Kidney (tissue), 22 donors: ENCODE measurements at places on chromosomes 12 and 14.
A peak's percentile ranks its signal among the peaks of the same experiment; 100 is the strongest.

DNA sequence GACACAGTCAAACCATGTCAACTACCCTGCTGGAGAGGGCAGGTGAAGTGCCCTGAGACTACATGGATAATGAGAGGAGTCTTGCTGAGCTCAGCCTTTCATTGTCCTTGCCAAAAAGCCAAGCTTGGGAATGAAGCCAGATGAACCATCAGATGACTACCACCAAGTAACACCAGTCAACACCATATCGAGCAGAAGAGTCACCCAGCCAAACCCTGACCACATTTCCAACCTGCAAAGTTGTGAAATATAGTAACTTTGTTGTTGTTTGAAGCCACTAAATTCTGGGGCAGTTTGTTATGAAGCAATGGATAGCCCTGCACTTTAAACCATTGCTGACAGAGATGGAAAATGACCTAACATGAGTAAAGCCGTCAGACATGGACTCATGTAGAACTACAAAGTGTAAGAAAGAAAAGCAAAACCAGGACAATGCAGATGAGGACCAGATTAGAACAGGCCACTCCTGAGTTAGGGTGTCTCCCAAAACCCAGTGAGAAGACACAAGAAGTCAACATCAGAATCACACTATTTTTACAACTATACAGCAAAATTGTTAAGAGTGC lies 12.5 kb upstream of the CRADD start:
- DNase-seq, result no peak

DNA sequence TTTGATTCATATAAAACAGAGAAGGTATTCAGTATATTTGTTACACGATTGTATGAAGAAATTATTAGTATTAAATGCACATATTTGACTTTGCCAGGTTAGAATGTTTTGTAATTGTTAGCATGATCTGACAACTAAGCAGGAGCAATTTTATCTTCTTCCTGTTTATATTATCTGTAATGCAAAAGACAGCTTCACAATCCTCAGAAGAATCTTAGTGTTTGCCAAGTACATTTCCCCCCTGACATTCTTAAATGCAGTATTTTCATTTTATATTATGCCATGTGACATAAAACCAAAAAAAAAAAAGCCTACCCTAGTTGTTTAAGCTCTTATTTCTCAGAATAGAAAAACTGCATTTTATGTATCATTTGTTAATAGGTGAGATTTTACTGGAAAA lies 469.4 kb downstream of the FOXG1 start:
- DNase-seq, result no peak

- DNase-seq, result peak; percentile 69
Observed at GRCh38 chr14:97218691-97219430, 421.7 kb downstream of the VRK1 start.

- no peak for DNase-seq
Observed at GRCh38 chr14:29310210-29310609, 543.6 kb downstream of the FOXG1 start.

GRCh38 chr14:91059576-91060350 lies 678 bp downstream of the RPS6KA5 start:
- DNase-seq, result peak; percentile 88

- peak; percentile 87 for DNase-seq
Observed at GRCh38 chr14:102593061-102593824, 794 bp downstream of the RCOR1 start.

GRCh38 chr12:1313906-1314305 lies 280.5 kb downstream of the FBXL14 start:
- no peak for DNase-seq

- DNase-seq, result peak; percentile 67
Observed at GRCh38 chr14:33364466-33364865, 425.8 kb downstream of the NPAS3 start.

DNA sequence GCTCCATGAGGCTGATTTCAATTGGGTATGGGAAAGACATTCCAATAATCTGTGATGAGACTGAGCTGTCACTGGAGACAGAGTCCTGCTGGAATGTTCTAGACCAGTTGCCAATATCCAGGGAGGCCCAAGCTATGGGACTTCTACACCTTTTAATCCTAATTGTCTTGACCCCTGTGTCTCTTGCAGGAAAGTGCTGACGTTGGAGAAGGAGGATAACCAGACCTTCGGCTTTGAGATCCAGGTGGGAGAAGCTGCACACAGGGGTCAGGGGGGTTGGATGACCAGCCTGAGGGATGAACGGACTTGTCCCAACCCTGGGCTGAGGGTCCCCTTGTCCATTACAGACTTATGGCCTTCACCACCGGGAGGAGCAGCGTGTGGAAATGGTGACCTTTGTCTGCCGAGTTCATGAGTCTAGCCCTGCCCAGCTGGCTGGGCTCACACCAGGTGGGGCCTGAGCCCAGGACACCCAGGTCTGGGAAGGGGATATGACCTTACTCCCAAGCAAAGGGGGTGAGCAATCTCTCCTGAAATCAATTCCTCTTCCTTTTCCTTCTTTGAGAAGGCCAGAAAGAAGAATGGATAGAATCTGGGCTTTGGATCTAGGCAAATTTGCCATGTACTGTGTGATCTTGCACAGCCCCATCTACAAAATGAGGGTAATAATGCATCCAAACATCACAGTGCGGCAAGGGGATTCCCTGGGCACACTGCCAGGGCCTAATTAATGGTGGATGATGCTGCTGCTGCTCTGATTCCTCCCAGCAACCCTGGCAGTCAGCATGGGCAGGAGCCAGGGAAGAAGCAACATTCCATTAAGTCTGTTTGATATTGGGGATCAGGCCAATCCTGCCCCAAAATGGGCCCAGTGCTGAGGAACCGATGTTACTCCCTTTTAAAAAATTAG lies 4.2 kb downstream of the TAMALIN start:
- DNase-seq, result no peak

GRCh38 chr12:110280779-110281548 lies at the start of gene ATP2A2:
TSS of gene ATP2A2 (plus strand) at chr12:110281247. CDS start at chr12:110281790, 543 bp downstream.
- DNase-seq, result peak; percentile 90

GRCh38 chr12:39467432-39467870 lies 24.5 kb upstream of the KIF21A start:
- no peak for DNase-seq

GRCh38 chr12:2689393-2689792 lies 105.4 kb upstream of the FKBP4 start:
- DNase-seq, result no peak

DNA sequence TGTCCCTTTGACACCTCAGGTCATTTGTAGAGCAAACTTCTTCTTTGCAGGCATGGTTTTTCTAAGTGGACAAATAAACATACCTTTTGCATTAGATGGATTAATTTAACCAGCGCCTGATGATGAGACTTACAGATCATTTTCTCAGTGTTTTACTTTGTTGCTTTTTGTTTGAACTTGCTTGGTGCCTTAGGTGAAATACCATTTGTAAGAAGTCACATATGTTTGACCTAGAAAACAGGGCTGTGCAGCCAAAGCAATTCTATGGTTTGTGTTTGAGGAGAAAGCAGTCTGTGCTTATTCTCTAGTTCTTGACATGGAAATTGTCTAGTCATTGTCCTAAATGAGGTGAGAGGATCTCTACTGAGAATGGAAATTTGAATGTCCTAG lies 111.1 kb downstream of the DIP2B start:
- DNase-seq, result no peak

- no peak for DNase-seq
Observed at GRCh38 chr12:76366163-76366562, 17.9 kb upstream of the BBS10 start.

DNA sequence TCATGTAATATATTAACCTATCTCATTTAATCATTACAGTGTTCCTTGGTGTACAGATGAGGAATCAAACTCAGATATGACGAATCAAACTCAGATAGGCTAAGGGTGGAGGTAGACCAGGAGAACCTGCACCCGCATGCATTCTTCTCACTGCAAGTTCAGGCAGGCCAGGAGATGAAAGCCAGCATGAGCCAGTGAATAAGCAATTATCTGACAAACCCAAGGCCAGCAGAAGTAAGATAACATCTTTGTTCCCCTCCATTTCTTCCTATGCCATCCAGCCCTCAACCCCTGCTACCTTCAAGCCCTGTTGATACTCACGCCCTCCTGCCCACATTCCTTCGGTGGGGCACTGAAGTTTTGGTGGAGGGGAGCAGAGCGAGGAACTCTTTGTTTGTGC lies 152.2 kb downstream of the ETV6 start:
- DNase-seq, result no peak

DNA sequence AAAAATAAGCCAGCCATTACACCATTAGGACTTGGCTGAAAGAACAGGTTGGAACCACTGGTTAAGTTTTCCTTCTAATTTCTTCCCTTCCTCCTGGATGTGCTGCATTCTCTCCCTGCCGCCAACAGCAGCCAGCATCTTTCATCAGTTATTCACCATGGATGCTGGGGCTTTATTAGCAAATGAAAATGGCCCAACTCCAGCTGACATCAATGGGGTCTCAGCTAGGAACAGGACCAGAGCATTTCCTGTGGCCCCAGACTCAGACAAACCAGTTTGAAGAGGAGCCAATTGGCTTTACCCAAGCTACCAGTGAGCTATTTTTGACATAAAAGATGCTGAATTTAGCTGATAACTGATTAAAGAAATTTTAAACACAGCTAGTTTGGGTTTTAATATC lies 26.0 kb upstream of the TBX5 start:
- no peak for DNase-seq

DNA sequence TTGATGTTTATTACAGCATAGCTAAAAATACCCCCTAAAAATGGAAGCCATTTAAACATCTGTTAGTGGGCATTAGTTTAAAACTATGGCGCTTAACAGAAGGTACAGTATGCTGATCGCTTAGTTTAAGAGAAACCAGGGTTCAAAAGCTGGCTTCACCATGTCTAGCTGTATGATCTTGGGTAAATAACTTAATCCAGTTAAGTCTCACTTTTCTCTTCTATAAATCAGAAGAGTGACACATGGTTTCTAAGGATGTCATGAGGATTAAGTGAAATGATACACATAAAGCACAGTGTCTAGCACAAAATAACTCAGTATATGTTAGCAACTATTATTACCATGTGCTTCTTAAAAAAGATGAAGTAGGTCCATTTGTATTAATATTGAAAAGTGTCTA lies 38.7 kb downstream of the STK38L start:
- no peak for DNase-seq

GRCh38 chr12:106360400-106360994 lies 2.9 kb downstream of the POLR3B start:
- no peak for DNase-seq

DNA sequence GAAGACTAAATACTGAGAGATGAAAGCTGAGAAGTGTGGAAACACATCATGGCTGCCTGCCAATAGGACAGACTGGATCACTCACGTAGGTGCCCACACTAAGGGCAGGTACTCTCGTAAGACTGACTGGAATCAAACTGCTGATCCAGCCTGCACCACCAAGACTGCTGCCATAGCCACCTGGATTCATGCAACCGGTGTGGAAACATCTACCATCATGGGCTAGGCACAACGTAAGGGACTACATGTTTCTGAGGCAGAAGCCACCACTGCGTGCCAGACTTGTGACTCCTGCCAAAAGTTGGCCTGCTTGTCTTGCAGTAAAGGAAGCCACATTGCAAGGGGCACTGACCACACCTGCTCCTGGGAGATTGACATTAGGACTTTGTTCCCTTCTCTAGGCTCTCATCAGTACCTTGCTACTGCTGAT lies 3.8 kb downstream of the POMT2 start:
- DNase-seq, result no peak

- no peak for DNase-seq
Observed at GRCh38 chr12:71158361-71158882, 623 bp upstream of the TSPAN8 start.

GRCh38 chr14:95040708-95041476 lies 116.4 kb downstream of the DICER1 start:
- DNase-seq, result no peak

GRCh38 chr12:122243965-122244364 lies 18.1 kb upstream of the DIABLO start:
- no peak for DNase-seq

DNA sequence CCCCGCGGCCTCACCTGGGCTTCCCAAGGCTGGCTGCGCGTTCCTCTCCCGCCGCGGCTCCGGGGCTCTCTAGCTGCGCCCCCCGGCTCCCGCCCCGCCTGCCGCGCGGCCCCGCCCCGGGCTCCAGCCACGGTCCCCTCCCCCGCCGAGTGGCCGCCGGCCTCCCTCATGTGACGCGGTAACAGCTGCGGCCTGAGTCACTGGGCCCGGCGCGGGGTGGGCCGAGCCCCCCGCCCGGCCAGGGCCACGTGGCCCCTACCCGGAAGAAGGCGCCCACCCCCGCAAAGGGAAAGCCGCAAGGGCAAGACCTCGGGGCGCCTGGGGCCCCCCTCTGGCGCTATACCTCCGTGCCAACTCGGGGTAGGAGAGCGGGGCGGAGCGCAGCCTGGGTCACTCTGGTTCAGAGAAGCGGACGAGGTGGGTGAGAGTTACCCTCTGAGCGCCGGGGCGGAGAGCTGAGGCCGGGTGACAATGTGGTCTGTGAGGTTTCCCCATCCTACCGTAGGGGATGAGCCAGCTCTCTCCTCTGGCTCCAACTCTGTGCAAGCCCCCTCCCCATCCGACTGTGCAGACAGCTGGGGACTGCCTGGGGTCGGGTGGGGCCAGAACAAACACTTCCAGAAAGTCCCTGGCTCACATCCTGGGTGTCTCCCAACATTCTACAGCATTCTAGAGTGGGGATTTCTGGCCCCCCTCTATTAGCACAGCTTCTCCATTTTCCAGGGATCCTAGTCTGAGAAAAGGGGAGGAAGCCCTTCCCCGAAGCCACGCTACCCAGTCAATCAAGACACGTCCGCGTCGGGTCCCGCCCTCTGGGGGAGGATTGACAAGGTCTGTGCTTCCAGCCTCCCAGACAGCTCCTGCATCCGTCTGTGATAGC lies at the start of gene CD63:
TSS of gene CD63 (minus strand) at position 71 of the 880 bp plus-strand sequence. CDS start 668 bp downstream, outside the sequence.
- peak; percentile 92 for DNase-seq

DNA sequence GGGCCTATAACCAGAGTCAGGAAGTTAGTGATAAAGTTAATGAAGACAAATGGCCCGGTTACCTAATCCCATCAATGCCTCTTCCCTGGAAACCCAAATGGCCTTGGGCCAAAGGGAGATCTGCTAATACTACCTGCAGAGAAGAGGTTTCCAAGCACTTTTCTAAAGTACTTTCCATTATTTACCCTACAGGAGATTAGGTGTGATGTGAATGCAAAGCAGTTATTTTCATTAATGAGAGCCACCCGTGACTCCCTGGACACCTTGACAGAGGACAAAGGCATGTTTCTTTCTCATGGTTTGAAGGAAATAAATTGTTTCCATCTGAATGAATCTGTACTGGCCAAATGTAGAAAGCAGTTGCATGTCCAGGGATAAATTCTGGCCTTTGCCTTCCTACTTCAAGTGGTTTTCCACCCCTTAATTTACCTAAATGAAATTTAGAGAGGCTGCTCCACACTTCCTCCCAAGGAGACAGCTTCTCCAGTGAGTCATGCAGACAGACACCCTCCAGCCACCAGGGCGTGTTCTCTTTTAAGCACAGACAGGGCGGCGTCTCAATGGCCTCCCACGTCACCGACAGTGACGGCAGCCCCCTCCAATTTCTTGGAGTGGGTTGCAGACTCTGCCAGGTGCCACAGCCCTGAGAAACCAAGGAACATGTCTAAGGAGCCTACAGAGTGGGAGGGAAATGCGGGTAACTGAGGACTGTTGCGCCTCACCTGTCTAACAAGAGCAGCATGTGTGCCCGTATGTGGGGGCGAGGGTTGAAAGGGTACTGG lies 43.9 kb upstream of the GNPNAT1 start:
- DNase-seq, result no peak

- no peak for DNase-seq
Observed at GRCh38 chr12:32155961-32156529, 49.4 kb downstream of the BICD1 start.

GRCh38 chr14:68336165-68336564 lies 456.7 kb downstream of the ZFP36L1 start:
- DNase-seq, result no peak

GRCh38 chr12:25623816-25624215 lies 70.7 kb upstream of the LMNTD1 start:
- no peak for DNase-seq
